NCI-H146 (cell line): ENCODE measurements at places on chromosomes 3 and 15.

GRCh38 chr3:186209810-186210752 lies 101.2 kb upstream of the ETV5 start:
- DNase-seq: no peak

DNA sequence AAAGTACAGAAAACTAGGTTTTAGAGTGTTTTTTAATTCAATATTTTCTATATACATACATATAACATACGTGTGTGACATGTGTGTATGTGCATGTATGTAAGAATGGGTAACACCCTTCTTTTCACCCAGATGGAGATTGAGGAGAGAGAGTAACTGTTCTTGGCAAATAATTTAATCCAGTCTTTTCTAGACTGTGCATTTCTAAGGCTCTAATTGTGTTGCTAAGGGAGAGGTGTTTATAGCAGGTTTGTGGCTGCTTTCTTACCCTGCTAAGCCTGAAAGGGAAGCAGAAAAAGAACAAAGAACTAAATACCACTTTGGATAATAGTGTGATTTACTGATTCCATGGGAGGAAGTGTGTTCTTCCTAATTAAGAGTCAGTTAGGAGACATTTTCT lies 46.0 kb upstream of the ALDH1L1 start:
- no peak for DNase-seq

GRCh38 chr3:167691366-167691765 lies 37.6 kb upstream of the WDR49 start:
- DNase-seq: no peak

GRCh38 chr3:194489736-194490612 lies 3.2 kb upstream of the ATP13A3 start:
- no peak for DNase-seq

DNA sequence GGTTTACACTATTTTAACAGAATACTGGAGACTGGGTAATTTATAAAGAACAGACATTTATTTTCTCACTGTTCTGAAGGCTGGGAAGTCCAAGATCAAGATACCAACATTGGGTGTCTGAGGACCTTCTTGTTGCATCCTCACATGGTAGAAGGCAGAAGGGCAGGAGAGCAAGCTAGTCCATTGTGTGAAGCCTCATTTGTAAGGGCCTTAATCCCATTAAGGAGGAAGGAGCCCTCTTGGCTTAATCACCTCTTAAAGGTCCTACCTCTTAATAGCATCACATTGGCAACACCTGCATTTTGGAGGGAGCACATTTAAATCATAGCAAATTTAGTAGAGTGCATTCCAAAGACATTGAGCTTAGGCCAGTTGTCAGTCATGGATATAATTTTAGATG lies 26.2 kb downstream of the UBE2Q2 start:
- DNase-seq: no peak

DNA sequence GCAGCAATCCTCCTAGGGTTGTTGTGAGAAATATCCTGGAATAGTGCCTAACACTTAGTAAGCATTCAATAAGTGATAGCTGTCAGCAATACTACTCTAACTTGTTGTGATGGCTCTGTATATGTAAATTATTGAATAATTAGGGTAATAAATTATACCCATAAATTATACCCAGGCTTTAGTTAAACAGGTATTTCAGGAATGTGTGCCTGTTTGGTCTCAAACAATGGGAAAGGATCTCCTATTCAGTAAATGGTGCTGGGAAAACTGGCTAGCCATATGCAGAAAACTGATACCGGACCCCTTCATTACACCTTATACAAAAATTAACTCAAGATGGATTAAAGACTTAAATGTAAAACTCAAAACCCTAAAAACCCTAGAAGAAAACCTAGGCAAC lies 14.8 kb upstream of the ARNT2 start:
- DNase-seq: no peak

DNA sequence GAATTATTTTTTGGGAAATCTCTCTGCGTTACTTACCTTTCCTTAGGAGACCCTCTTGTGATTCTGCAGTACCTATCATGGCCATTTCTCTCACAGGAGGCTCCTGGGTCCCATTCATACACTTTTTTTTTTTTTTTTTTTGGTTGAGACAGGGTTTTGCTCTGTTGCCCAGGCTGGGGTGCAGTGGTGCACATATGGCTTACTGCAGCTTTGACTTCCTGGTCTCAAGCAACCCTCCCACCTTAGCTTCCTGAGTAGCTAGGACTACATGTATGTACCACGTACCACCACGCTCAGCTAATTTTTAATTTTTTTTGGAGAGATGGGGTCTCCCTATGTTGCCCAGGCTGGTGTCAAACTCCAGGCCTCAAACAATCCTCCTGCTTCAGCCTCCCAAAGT lies 36.1 kb downstream of the TRAK1 start:
- DNase-seq: no peak
